ENCODE measurements at places on chromosomes 3 and 15. TPM values are rescaled to one million over a fixed set of nuclear protein-coding genes. Genes with fewer than 3 reads are reported as not detected.

- H3K27me3 ChIP-seq = no peaks in the 10 kb centered on the region
- no peak for DNase-seq
- no peaks in the 10 kb centered on the region for H3K4me1 ChIP-seq
- H3K27ac ChIP-seq = no peak overlapping the region
Observed at GRCh38 chr3:24428481-24428880, 66.2 kb downstream of the THRB start.

- H3K36me3 ChIP-seq = peaks cover 18% of the 10 kb centered on the region
- H3K4me1 ChIP-seq = peaks cover 23% of the 10 kb centered on the region
- H3K27me3 ChIP-seq = no peaks in the 10 kb centered on the region
- peak; percentile 86 for DNase-seq
Observed at GRCh38 chr3:148991219-148992026, at the start of gene GYG1. Gene GYG1 (plus strand): TSS chr3:148991540. CDS start chr3:148991641, 101 bp downstream.

GRCh38 chr3:187919048-187919447 lies 173.8 kb upstream of the BCL6 start:
- no peak overlapping the region for H3K4me3 ChIP-seq
- H3K27ac ChIP-seq = peak overlapping the region; percentile 80
- no peaks in the 10 kb centered on the region for H3K36me3 ChIP-seq
- no peak for DNase-seq

DNA sequence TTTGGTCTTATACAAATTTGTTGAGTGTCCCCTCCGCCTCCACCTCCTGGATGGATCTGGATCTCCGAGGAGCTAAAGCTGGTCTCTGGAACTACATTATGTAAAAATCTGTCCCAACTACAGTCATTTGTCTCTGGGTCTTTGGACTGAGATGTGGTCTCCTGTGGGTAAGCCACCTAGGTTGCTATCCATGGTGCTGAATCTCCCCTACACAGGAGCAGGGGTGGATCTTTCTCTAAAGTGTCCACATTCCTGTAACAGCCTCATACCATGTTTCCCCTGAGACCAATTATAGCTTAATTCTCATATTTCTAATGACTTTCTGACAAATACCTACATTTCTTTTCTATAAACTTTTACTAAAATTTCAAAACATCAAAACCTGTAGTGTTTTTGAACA lies 625.8 kb downstream of the TAFA4 start:
- DNase-seq = no peak
- H3K4me1 ChIP-seq = no peaks in the 10 kb centered on the region
- H3K27me3 ChIP-seq = no peaks in the 10 kb centered on the region
- no peak overlapping the region for H3K4me3 ChIP-seq
- no peak overlapping the region for H3K27ac ChIP-seq

GRCh38 chr15:72230197-72231065 lies 559 bp downstream of the PKM start:
- peak; percentile 95 for DNase-seq
- H3K27me3 ChIP-seq = no peaks in the 10 kb centered on the region
- H3K4me1 ChIP-seq = peaks cover 61% of the 10 kb centered on the region
- H3K27ac ChIP-seq = peak overlapping the region; percentile 97
- H3K36me3 ChIP-seq = no peaks in the 10 kb centered on the region

DNA sequence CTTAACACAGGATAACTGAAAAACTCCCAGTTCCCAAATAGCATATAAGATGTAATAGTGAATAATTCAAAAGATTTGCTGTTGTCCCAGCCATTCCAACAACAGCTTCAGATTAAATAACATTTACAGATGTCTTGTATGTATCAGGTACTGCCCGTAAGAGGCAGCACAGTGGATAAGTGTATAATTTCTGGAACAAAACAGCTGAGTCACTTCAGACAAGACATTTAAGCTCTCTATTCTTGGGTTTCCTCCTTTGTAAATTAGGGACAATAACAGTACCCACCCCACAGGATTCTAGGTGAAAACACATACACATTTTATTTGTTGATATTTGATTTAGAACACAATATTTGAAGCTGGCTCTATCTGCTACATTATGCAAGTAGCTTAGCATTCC lies 2.6 kb upstream of the WWTR1 start:
- H3K4me3 ChIP-seq = no peak overlapping the region
- H3K27ac ChIP-seq = no peak overlapping the region
- H3K4me1 ChIP-seq = peaks cover 27% of the 10 kb centered on the region
- H3K27me3 ChIP-seq = no peaks in the 10 kb centered on the region
- no peak for DNase-seq
- H3K36me3 ChIP-seq = no peaks in the 10 kb centered on the region

DNA sequence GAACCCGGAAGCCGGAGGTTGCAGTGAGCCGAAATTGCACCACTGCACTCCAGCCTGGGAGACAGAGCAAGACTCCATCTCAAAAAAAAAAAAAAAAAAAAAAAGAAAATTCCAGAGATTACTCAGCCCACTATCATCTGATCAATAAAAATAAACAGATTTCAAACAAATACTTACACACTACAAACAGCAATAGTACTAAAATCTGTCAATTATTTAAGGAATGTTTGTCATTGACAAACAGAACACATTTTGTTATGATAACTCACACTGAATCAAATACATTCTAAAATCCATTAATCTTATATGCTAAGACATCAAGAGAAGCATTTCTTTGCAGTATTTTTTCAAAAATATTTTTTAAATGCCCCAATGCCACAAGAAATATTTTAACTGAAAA lies 7.6 kb downstream of the MYO9A start:
- no peaks in the 10 kb centered on the region for H3K27me3 ChIP-seq
- H3K36me3 ChIP-seq = no peaks in the 10 kb centered on the region
- H3K4me1 ChIP-seq = peaks cover 13% of the 10 kb centered on the region
- H3K27ac ChIP-seq = no peak overlapping the region

DNA sequence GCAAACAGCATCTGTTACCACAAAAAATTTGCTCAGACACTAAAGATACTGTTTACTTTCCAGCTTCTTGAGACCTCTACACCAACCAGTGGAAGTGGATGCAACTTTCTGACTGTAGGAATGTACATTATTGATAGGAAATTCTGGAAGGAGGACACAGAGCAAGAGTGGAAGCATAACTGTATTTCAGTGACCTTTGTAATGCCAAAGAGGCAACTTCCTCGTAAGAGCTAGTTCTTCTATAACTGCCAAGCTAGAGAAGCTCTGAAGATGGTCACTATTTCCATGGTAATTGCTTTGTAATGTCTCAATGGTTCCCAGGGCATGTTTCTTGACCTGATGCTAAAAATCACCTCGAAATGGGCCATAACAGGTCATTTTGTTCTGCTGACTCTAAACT lies 96.3 kb upstream of the SLC2A2 start:
- H3K36me3 ChIP-seq = no peaks in the 10 kb centered on the region
- no peaks in the 10 kb centered on the region for H3K4me1 ChIP-seq
- no peak overlapping the region for H3K4me3 ChIP-seq

DNA sequence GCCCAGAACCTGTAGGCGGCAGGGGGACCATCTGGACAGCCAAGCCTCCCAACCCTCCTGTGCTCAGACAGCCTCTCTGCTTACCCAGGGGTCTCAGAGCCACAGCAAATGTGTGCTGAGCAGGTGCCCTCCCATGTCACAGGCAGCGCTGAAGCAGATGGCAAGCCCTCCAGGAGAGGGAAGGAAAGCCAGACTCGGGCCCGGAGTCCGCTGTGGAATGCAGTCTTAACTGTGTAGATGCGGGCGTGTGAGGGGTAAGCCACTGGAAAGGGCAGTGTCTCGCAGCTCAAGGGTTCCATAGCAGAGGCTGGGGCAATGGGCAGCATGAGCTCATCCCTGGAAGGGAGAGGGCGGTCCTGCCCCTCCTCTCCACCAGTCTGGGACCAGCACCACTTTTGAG lies 45.6 kb downstream of the UMPS start:
- no peaks in the 10 kb centered on the region for H3K27me3 ChIP-seq
- no peak for DNase-seq
- peaks cover 52% of the 10 kb centered on the region for H3K4me1 ChIP-seq
- H3K4me3 ChIP-seq = no peak overlapping the region
- H3K27ac ChIP-seq = no peak overlapping the region

DNA sequence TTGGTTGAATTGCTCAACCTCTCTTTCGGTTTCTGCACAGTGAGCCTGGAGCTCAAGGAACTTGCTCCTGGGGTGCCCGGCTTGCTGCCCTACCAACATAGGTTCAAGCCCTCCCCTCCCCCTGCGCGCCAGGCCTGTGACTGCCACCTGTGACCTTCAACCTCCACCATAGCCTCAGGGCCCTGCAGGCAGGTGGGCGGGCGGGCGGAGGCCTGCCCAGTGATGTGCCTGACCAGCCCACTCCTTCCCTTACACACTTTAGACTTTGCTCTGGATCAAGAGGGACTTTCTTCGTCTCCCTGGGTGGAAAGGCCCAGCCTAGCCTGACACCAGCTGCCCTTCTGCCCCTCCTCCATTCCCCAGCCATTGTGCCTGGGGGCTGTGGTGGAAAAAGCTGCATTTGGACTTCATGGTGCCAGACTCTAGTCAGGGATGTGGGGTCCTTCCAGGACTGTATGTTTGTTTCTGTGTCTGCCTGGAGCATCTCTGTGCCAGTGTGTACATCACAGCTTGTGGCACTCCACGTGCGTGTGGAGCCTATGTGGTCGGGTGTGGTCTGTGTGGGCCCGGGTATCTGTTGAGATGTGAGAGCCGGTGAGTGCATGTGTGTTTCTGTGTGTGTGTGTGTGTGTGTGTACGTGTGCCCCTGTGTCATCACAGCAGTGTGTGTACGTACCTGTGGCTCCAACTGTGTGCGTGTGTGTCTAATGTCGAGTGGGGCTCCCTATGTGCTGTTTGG lies 9.5 kb downstream of the PRKCD start:
- no peak overlapping the region for H3K4me3 ChIP-seq
- no peaks in the 10 kb centered on the region for H3K27me3 ChIP-seq
- peaks cover 15% of the 10 kb centered on the region for H3K36me3 ChIP-seq
- no peak for DNase-seq
- peaks cover 60% of the 10 kb centered on the region for H3K4me1 ChIP-seq

DNA sequence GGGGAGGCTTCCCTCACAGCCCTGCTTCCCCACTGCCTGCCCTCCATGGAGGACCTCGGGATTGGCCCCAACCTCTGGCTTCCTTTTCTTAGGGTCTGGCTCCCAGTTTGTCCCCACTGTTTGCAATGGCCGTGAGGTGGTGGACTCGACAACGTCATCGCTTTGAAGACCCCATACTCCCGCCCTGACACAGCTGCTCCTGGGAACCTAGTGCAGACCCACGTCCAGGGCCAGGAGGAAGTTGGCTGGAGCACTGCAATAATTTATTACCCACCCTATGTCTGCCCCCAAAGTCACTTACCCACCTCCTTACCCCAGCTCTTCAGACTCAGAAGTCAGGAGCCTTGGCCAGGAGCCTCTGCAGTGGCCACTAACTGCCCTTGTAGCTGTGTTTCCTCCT lies 11.1 kb downstream of the GRM2 start:
- H3K27me3 ChIP-seq = no peaks in the 10 kb centered on the region
- DNase-seq = no peak
- no peak overlapping the region for H3K27ac ChIP-seq
- no peaks in the 10 kb centered on the region for H3K36me3 ChIP-seq
- no peak overlapping the region for H3K4me3 ChIP-seq
- no peaks in the 10 kb centered on the region for H3K4me1 ChIP-seq

- DNase-seq = no peak
- H3K4me1 ChIP-seq = no peaks in the 10 kb centered on the region
- H3K27me3 ChIP-seq = no peaks in the 10 kb centered on the region
- H3K4me3 ChIP-seq = no peak overlapping the region
- no peaks in the 10 kb centered on the region for H3K36me3 ChIP-seq
Observed at GRCh38 chr15:38702178-38702912, 137.7 kb upstream of the RASGRP1 start.

DNA sequence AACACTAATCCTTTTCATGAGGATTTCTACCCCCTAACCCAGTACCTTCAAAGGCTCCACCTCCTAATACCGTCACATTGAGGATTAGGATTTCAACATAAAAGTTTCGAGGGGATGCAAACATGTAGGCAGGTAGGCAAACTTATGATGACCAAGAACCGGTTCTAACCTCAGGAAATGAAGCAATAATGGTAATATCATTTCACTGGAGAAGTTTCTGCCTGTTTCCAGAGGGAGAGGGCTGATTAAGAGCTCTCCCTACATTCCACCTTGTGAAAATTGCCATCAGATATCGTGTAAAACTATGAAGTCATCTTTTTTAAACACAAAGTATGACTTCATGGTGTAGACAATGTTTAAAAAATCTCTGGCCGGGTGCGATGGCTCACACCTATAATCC lies 31.6 kb downstream of the NKIRAS1 start:
- peaks cover 10% of the 10 kb centered on the region for H3K4me1 ChIP-seq
- no peak overlapping the region for H3K4me3 ChIP-seq
- no peak for DNase-seq
- H3K27ac ChIP-seq = no peak overlapping the region
- H3K27me3 ChIP-seq = no peaks in the 10 kb centered on the region
- H3K36me3 ChIP-seq = peaks cover 3% of the 10 kb centered on the region

DNA sequence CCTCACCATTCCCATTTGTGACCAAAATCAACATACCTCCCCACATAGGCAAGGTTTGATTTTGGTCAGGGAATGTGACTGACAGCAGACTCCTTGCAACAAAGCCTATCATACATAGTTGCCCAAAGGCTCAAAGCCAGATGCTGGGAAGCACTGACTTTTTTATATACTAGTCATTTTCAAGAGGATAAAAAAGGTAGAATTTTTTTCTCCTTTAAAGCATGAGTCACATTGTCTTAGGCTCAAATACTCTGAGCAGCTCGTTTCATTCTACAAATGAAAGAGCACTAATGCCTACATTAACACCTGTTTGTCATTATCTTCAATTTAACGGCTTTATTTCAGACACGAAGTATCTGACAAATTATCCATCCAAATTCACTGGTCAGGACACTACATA lies 36.2 kb downstream of the ICE2 start:
- no peaks in the 10 kb centered on the region for H3K27me3 ChIP-seq
- H3K36me3 ChIP-seq = peaks cover 18% of the 10 kb centered on the region
- H3K27ac ChIP-seq = no peak overlapping the region
- no peak for DNase-seq
- no peak overlapping the region for H3K4me3 ChIP-seq

- no peak overlapping the region for H3K4me3 ChIP-seq
- DNase-seq = no peak
- H3K27me3 ChIP-seq = peaks cover 64% of the 10 kb centered on the region
Observed at GRCh38 chr15:29568840-29569532, 253.3 kb downstream of the TJP1 start.

Gene MKRN3
- total RNA-seq = 1.2 TPM

Gene ACTC1
- total RNA-seq = 1.1 TPM

Gene FBXO40
- total RNA-seq = not detected

Gene TBCCD1
- total RNA-seq = 17.5 TPM

Gene EMC7
- total RNA-seq = 25.8 TPM

Gene HGD
- not detected for total RNA-seq

Gene PODXL2
- total RNA-seq = 15.4 TPM

Gene TMIE
- total RNA-seq = 0.59 TPM
